ENCODE measurements at places on chromosomes 6 and 20. TPM values are rescaled to one million over a fixed set of nuclear protein-coding genes. Genes with fewer than 3 reads are reported as not detected.

The UNC93A gene
- not detected for total RNA-seq

The ABT1 gene
- total RNA-seq, result 13.8 TPM

The WFDC12 gene
- total RNA-seq, result not detected

The FBXL4 gene
- 6.6 TPM for total RNA-seq

The FBXO5 gene
- total RNA-seq, result 23.0 TPM

The SDHAF4 gene
- total RNA-seq, result 4.4 TPM

The HLA-DQA1 gene
- not detected for total RNA-seq

The RHAG gene
- total RNA-seq, result 0.10 TPM

Data from A549 treated with RU486 at 1 μM for 4 hours (cell line).